ENCODE measurements at places on chromosomes 6 and 20. TPM values are rescaled to one million over a fixed set of nuclear protein-coding genes. Genes with fewer than 3 reads are reported as not detected.

HSPA1A gene
- total RNA-seq, result 33.6 TPM

TFEB gene
- total RNA-seq, result 4.4 TPM

NMBR gene
- total RNA-seq, result 0.11 TPM

BRD2 gene
- total RNA-seq, result 52.1 TPM

RSPH3 gene
- 1.6 TPM for total RNA-seq

All from pulmonary artery endothelial cell (primary cell).